ENCODE measurements at places on chromosomes 2 and 18. TPM values are rescaled to one million over a fixed set of nuclear protein-coding genes. Genes with fewer than 3 reads are reported as not detected.

DNA sequence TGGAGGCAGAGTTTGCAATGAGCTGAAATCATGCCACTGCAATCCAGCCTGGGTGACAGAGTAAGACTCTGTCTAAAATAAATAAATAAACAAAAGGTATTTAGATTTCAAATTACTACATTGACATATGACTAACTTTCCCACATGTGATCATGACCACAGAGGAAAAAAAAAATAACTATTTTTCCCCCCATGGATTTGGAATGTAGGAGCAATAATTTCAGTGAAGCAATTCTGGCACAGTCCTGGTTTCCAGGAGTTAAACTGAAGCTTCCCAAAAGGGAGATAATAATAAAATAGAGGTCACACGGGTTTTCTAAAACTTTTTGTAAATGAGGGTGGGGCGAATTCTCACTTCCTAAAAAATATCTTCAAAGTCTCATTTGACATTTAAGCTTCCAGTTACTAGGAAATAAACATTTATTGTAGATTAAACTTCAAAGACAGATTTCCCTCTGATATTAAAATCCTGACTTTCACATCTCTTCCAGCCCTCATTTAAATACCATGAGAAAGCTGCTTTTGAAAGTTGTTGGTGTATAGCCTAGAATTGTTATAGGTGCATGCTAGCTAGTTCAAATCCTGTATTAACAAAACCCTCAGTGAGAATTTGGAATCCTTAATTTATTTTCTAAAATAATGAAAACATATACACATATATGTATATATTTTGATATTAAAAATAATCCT is 20.7 kb downstream of the SLC19A3 start:
- no peak for DNase-seq
- H3K4me3 ChIP-seq, result no peak overlapping the region
- no peaks in the 10 kb centered on the region for H3K4me1 ChIP-seq
- H3K27ac ChIP-seq, result no peak overlapping the region

- H3K36me3 ChIP-seq, result no peaks in the 10 kb centered on the region
- no peaks in the 10 kb centered on the region for H3K27me3 ChIP-seq
- peaks cover 20% of the 10 kb centered on the region for H3K4me1 ChIP-seq
- no peak overlapping the region for H3K4me3 ChIP-seq
- no peak overlapping the region for H3K27ac ChIP-seq
Measured at GRCh38 chr2:20468549-20469500, 22.0 kb downstream of the RHOB start.

CRYGD gene
- 1.2 TPM for total RNA-seq

SKOR2 gene
- 0.55 TPM for total RNA-seq

Measured in spinal cord (tissue), 10 donors.